ENCODE measurements at places on chromosomes 1 and 21.

DNA sequence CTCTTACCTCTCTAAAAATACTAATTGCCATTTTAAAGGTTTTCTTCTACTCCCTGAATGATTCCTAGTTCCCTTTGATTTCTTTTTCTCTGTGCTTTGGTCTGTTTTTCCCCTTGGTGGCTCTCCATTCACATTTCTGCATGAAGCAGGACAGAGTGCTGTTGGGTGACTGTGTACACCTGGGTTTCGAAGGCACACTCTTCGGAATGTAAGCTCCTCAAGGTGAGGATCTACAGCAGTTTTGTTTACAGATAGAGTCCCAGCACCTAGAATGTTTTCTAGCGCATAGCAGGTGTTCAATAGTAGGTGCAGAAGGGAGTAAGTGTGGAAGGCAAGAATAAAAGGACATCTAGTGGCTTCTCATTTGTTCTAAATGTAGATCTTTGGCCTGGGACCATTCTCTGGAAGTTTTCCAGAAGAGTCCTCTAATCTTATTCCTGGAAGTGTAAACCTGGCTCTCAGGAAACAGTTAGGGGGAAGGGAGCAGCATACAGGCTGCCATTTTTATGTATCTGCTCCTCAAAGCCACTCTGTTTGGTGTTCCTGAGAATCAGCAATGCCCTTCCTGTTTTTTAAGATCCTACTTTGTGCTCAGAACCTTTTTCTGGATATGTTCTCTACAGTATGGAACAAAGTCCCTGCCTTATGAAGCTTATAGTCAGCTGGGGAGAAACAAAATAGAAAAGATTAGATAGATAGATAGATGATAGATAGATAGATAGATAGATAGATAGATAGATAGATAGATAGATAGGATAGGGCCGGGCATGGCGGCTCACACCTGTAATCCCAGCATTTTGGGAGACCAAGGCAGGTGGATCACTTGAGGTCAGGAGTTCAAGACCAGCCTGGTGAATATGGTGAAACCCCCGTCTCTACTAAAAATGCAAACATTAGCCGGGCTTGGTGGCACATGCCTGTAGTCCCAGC, 22.8 kb upstream of the EFNA1 start:
- DNase-seq = no peak

GRCh38 chr1:183137782-183138181, 48.3 kb upstream of the LAMC2 start:
- DNase-seq = no peak

- no peak for DNase-seq
These were observed 6.8 kb upstream of the LHX9 start for GRCh38 chr1:197910120-197910991.

- DNase-seq = no peak
These were observed 94.7 kb upstream of the TARDBP start for GRCh38 chr1:10917513-10918454.

- no peak for DNase-seq
These were observed 26.3 kb downstream of the GADD45A start for GRCh38 chr1:67711158-67711854.

DNA sequence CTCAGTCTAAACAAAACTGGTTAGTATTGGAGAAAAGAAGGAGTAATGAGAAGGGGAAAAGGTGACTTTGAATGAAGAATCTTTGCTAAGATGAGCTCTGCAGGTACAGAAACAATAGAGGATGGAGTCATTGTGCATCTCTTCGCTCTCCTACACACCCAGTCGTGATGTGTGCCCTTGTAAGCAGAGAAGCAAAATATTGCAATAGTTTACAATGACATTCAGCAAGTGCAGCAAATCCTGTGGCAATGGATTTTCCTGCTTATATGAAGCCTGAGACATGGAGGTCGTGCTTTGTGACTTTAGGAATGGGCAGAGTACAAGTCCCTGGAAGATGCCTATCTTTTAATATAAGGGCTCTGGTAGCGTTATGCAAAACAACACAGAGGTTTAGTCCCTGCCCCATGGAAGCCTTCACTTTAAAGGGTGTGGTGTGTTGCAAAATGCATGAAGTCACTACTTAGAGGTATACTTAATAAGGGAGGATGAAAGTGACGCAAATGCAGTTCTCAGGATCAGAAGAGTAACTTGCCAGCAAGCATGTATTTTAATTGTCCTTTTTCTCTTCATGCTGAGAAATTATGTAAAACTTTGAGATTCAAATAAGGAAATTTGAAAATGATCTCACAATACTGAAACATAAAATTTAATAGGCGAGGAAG, 88.0 kb upstream of the IVNS1ABP start:
- no peak for DNase-seq

GRCh38 chr1:26614655-26615411, 81.0 kb upstream of the ARID1A start:
- DNase-seq = no peak

DNA sequence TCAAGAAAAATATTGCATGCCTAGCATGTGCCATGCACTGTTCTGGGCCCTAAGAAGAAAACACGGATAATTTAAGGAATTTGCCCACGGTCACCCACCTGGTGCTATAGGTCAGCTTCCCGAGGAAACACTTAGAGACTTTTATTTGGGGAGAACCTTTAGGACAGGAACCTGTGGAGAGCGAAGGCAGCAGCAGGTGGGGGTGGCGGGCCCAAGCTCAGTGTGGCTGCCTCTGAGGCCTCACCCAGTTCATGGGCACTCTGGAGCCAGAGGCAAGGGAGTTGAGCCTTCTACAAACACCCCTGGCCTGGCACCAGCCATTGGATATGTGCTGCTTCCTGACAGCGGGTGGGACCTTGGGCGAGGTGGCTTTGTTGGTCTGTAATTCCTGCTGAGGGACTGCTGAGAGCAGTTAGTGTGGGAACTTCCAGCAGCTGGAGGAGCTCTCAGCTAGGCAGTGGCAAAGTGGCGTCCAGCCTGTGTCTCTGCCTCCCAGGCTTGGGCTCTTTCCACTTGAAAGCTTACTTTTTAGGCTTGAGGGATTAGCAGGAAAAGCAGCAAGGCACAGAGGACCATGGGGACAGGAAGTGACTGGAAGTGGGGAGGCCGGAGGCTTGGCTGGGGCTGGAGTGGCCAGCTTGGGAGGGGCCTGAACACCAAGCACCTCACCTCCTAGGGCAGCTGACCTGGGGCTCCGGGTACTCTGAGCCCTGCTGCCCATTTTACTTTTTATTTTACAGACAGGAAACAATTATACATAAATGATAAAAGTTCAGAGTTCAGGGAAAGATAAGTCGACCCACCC, 19.1 kb downstream of the MRPL37 start:
- no peak for DNase-seq

DNA sequence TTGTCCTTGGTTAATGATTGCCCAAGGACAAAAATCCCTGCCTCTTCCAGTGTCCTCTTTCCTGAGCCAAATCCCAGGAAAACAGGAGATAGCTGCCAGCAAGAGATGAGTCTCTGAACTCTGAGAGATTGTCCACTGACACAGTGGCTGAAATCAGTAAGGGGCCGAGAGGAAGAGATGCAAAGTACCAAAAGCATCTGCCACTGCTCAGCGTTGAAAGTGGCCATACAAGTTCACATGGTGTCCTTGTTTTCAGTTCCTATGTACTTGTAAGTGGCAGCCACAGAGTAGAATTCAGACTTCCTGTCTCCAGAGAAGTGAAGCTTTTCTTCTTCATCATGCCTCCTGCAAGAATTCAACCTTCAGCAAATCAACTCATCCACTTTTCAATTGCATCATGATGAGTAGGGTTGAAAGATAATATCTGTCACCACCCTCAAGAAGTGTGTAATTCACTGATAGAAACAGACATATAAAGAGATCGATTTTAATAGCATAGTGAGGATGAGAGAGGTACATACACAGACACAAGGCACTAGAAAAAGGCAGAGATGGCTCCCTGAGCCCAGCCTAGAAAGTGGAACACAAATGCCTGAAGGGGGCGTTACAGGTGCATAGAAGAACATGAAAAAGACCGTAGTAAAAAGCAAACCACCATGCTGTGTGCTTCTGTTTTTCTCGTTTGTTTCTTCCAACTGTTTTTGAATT, 185.8 kb downstream of the MRPL39 start:
- peak; percentile 12 for DNase-seq

GRCh38 chr1:103187673-103188072, 79.4 kb upstream of the COL11A1 start:
- DNase-seq = no peak

DNA sequence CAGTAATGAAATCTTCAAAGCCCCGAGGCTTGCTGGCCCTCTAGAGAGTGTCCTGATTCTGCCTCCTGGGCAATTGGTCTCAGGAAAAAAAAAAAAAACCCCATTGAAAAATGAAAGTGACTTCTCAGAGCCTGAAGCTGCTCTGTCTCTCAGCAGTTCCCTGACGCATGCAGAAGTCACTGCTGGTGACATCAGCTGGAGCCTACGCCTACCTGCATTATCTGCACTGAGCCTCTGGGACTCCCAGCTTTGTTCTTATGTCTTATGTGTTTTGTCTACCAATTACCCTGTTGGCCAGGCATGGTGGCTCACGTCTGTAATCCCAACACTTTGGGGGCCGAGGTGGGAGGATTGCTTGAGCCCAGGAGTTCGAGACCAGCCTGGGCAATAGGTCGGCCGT, 10.1 kb upstream of the SLC25A33 start:
- DNase-seq = peak; percentile 3

DNA sequence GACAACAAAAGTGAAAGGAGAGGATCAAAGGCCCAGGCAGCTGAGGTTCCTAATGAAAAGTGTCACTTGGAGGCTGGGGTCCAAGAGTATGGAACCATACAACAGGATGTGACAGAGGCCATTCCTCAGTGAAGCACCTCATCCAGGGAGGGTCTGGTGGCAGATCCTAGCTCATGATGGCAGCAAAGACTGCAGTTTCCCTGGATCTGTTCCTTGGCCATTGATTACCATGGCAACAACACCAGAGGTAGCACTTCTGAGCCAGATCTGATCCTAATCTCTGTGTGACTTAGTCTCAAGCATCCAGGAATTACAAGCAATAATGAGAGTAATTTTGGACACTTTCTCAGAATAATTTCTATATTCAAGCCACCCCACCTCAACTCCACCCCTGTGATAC, 12.9 kb downstream of the FAM177B start:
- DNase-seq = no peak

GRCh38 chr1:172746091-172746949, 87.4 kb downstream of the FASLG start:
- DNase-seq = no peak

DNA sequence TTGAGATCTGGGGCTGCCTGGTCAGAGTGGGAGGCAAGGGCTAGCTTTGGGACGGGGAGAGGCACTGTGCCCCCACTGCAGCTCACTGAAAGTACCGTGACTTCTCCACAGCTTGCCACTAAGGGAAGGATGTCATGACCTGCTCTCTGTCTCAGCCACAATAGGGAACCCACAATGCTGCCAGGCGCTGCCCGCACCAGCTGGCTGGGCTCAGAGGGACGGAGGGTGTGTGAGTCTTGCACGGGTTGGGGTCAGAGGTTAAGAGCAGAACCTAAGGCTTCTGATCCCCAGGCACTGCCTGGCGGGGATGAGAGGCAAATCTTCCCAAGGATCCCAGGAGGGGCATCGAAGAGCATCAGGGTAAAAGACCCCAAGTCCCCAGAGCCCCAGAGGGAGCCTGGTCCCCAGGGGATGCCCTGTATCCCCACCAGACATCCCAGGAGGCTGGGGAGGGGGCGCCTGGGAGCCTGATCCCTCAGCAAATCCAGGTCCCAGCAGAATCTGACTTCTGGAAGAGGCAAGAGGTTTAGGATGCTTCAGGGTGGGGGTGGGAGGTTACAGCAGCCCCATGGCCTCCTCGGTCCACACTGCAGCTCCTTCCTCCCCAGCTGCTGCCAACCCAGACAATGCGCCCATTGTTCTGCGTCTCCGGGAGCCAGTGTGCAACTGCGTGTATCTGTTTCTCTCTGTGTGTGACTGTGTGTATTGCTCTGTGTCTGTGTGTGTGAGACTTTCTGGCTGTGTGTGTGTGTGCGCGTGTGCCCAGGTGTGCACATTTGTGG, 2.0 kb upstream of the MARCKSL1 start:
- DNase-seq = no peak

DNA sequence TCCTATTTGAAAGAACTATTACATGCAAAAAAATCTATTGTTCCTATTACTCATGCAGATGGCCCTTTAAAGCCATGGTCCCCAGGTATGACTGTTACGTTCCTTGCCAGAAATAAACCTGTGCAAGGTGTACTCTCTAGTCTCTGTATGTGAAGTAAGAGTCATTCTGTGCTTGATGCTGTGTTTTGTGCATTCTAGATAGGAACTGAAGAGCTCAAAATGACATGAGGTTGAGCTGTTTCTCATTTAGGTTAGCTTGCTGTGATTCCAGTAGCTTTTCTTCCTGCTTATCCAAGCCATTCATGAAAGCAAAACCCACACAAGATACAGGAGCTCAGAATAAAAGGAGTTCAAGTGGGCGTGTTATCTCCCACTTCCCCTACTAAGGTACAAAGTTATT, 64.3 kb upstream of the ZNF326 start:
- no peak for DNase-seq

DNA sequence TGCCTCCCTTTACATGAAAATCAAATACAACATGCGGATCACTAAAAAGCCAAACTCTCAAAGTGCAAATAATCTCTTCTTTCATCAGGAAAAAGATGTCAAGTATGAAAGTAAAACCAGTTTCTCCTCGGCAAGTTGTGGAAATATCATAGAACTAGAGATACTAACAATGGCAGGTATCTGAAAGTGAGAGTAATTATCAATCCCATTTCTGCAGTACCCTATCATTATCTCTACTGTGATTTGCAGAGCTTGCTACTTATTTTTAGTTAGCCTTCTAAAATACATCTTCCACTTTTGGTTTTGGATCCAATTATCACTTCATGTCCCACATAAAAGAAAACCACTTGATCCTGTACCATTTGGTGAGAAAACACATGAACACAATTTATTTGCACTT, 3.0 kb downstream of the TP53BP2 start:
- DNase-seq = no peak
